WERI-Rb-1 (cell line): ENCODE measurements at places on chromosomes 1 and 21.
A peak's percentile ranks its signal among the peaks of the same experiment; 100 is the strongest.

GRCh38 chr1:6111991-6112689 is 66.5 kb downstream of the KCNAB2 start:
- no peak for DNase-seq

DNA sequence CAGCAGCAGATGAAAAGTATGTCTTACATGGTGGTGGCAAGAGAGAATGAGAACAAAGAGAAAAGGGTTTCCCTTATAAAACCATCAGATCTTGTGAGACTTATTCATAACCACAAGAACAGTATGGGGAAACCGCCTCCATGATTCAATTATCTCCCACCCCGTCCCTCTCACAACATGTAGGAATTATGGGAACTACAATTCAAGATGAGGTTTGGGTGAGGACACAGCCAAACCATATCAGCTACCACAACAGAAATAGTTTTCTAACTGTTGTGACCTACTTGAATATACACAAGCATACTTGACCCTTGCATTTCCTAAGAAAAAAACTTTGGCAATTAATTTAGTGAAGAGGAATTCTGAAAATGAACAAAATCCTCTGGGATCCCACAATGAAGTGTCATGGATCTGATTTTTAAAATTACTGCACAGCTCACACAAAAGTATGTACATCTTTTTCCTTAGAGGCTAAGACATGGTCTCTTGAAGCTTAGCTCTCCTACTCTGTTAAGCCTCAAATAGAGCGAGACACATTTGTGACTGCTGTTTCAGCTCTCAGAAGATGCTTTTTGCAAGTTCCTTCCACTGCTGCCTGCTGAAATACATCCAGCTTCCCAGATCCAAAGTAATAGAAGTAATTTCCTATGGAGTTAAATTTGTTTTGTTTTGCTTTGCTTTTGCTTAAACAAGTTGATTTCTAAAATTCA is 265.8 kb downstream of the DPYD start:
- no peak for DNase-seq

- DNase-seq, result no peak
Observed at GRCh38 chr1:182145441-182145840, 83.9 kb upstream of the ZNF648 start.

- peak; percentile 79 for DNase-seq
Observed at GRCh38 chr1:205988585-205988995, 14.6 kb downstream of the RAB7B start.

DNA sequence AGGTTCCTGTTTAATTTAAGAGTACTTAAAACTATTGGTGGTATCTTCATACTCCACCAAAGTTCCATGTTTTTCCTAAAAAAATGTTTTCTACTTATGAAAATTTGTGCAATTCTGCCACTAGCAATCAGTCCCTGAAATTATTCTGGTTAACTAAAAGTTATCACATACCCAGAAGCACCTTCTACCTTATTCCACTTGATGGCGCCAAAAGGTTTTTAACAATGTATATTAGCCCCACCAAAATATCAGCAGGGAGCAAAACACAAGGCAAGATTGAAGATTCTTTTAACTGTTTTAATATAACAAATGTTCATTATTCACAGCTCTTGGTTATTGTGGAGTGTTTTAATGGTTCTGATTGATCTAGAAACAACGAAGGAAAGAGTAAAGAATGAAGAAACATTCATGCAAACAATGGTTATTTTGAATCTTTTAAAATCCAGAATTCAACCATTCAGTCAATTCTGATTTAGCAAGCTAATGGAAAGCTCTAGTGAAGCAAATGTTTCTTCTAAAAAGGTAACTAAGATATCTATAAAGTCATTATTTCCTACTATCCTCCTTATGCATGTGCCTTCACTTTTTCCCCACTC is 67.2 kb downstream of the TTLL7 start:
- DNase-seq, result peak; percentile 12

- no peak for DNase-seq
Observed at GRCh38 chr1:66088787-66089186, 296.1 kb downstream of the PDE4B start.
